ENCODE measurements at places on chromosomes 4 and X.
A peak's percentile ranks its signal among the peaks of the same experiment; 100 is the strongest.

DNA sequence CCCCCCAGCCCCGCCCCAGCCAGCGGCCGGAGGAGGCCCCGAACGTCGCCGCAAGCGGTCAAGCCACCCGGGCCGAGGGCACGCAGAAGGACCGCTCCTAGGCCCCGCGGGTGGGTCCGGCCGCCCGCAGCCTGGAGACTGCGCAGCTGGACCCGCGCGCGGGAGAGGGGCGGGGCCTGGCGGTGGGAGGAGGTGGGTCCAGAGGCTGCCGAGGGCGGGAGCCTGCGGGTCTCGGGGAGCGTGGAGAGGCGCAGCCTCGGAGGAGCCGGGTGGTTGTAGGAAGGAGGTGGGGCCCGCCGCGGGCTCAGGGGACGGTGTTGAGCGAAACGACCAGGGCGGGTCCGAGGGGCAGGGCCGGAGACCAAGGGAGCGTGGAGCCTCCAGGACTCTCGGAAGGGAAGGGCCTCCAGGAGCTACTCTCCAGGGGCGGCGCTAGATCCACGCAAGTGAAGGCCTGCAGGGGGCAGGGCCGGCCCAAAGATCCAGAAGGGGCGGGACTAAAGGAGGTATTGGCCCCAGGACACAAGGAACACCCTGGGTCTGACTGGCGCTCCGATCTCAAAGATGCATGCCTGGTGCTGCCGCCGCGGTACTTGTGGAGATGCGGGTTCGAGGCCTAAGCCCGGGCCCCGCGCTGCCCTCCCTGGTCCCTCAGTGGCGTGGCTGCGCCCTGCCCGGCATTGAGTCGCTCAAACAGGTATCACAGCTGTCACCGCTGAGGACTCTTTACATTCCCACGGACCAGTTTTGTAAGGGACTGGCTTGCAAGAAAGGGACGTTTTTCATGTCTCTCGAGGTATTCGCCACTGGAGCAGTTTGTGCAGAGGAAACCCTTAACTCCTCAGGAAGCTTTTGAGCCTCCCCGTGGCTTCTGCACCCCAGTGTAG is 5.9 kb downstream of the TIMM17B start:
- peak; percentile 89 for DNase-seq

DNA sequence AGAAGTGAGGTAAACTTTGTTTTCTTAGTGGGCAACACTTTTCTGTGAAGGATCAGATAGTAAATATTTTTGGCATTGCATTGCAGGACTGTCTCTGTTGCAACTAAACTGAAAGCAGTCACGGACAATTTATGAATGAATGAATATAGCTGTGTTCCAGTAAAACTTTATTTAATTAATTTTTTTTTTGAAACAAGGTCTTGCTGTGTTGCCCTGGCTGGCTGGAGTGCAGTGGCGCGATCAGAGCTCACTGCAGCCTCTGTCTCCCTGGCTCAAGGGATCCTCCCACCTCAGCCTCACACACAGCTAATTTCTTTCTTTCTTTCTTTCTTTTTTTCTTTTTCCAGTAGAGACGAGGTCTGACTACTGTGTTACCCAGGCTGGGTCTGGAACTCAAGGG is 15.8 kb downstream of the RBM10 start:
- no peak for DNase-seq

- DNase-seq, result peak; percentile 38
Measured at GRCh38 chrX:100409610-100410590, at the start of gene PCDH19. Gene PCDH19, minus strand, starts transcription at chrX:100410273. Its CDS starts 1,676 bp downstream, at chrX:100408597.

DNA sequence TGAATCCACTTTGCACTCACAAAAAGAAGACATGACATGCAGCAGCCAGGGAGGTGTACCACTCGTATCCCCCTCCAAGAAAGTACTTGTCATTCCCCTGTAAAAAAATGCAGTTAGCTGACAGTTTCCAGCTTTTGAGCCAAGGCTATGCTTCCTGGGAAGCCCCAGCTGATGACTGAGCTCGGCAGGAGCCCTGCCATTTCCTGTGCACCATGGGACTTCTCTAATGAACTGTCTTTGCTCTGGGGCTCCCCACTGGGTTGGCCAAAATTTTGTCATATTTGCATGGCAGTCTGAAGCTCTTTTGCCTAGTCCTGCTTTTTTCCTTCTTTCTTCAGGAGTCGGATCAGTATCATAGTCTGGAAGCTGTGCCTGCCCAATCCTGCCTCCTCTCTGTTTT is 104.5 kb upstream of the MAOA start:
- no peak for DNase-seq

DNA sequence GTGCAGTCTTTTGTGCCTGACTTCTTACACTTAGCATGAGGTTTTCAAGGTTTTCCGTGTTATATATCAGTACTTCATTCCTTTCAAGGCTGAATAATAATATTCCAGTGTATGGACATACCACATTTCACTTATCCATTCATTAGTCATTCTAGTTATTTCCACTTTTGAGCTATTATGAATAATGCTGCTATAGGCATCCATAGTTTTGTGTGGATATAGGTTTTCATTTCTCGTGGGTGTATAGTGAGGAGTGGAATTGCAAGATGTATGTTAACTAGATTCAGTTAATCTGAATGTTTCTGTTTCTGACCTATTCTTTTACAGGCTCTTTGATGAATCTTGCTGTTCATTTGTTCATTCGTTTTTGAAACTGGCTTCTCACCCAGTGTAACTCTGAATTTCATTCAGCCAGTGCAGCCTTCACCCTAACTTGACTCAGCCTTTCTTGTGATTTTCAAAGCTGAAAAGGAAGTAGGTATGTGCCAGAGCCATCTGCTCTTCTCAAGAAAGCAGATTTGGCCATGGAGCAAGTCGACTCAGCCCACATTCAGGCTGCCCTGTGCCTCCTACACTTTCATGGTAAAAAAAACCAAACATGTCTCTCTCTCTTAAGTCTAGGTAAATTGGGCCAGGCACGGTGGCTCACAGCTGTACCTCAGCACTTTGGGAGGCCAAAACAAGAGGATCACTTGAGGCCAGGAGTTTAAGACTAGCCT is 56.3 kb upstream of the NOCT start:
- DNase-seq, result no peak

DNA sequence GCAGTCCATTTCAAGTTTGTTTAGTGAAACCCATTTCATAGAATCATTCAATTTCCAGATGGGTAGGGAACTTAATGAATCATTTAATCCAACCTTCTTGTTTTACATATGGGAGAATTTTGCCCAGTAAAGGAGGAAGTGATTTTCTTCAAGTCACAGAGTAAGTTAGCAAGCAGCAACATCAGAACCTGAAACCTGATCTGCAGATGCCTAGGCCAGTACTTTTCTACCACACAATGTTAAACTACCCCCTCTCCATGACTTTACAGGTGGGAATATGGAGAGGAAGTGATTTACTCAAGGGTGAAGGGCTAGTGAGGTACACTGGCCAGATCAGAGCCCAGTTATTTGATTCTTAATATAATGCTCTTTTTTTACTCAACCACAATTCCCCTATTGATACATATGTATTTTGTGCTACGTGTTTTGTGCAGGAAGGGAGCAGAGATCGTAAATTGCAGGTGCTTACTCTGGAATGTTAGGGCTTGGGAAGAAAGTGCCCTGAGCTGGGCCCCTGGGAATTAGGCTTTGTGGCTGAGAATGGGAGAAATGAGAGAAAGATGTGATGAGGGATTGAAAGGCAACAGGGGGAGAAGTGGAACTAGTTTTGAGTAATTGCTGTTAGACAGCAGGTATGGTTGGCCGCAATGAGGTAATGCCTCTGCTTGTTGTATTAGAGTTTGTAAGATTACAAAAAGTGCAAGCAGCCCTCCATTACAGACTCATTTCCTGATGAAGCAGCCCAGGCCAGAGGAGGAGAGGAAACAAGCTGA is 6.8 kb downstream of the LHFPL1 start:
- no peak for DNase-seq

DNA sequence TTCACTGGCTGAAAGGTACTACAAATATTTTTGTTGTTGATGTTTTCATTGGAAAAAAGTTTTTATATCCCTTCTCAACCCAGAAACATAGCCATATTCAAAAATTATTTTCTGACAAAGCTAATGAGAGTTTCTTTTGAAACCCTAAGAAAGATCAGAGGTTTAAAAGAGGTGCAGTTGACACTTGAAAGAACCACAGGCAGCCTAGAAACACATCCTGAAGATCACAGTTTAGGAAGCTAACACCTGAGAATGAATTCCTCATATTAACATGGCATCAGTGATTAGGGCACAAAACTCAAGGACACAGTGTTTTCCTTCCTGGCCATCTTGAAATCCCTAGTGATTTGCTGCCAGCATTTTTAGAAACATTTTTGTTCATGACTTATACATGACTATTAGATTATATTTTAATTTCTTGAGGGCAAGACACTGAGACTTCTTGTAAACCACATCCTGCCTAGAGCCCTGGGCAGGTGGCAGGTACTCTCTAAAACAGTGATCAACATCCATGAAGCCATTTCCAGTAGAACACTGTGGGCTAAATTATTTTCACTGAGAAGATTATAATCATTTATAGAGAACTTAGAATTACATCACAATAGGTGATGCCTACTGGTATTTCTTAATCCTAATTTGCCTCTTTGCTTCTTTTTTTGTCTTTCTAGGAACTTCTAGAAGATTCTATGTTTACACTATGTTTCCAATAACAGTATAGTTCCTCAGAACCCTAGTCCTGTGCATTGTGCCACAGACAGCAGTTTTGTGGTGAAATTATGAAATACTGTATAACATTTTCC is 80.0 kb downstream of the ARSJ start:
- DNase-seq, result no peak

Measured in uterus (tissue), 4 donors.